ENCODE measurements at places on chromosomes 16 and 17.

GRCh38 chr17:73910821-73911515 lies 266.7 kb upstream of the SDK2 start:
- DNase-seq: no peak

- DNase-seq: peak; percentile 8
Measured at GRCh38 chr17:32266389-32267301, 1.0 kb downstream of the RHBDL3 start.

DNA sequence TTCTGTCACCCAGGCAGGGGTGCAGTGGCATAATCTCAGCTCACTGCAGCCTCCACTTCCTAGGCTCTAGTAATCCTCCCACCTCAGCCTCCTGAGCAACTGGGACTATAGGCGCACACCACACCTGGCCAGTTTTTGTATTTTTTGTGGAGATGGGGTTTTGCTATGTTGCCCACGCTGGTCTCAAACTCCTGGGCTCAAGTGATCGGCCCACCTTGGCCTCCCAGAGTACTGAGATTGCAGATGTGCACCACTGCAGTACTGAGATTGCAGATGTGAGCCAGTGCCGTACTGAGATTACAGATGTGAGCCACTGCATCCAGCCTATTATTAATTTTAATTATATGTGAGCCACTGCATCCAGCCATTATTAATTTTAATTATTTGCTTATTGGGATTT lies 13.8 kb downstream of the CRK start:
- no peak for DNase-seq

GRCh38 chr16:4315186-4316107 lies at the start of gene GLIS2:
TSS of gene GLIS2 (plus strand) at chr16:4316067. CDS start at chr16:4332281, 16,214 bp downstream.
- peak; percentile 35 for DNase-seq

- DNase-seq: no peak
Measured at GRCh38 chr17:71741836-71742235, 379.0 kb upstream of the SOX9 start.

DNA sequence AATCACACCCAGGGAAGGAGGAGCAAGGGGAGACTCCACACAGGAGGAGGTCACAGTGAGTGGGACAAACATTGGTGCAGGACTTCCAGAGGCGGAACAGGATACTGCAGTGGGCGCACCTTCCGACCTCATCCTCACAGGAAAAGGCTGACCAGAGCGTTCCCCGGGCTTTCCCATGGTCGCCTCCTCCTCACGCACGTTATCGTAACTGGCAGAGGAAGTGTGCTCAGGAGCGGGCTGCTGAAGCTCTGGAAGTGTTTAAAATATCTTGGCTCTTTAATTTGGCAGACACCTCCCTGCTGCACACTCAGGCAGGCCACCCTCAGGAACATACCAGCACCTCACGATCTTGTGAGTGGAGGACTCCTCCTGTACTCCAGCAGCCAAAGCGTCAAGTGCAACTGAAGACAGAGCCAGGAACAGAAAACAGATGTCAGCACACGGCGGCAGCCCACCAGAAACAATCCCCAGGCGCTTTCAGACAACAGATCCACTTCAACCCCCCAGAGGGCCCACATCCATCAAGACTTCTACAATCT lies 17.5 kb downstream of the FANCA start:
- no peak for DNase-seq

DNA sequence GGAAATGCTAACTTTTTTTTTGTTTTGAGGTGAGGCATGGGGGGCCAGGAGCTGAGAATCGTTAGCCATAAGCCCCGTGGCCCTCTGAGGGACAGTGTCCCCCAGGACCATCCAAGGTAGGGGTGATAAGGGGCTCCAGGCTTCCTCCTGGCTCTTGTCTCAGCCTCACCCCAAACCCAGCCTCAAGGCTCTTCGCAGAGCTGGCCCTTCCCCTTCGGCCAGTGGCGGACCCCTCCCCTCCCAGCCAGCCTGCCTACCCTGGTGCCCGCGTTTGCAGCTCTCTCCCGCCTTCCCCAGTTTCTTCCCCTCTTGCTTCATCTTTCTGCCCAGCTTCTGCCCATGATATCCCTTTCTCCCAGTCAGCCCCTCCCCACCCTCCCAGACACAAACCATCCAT lies 22.7 kb upstream of the ATP2A3 start:
- DNase-seq: no peak

- DNase-seq: no peak
Measured at GRCh38 chr17:32126325-32126724, 16.0 kb upstream of the RHOT1 start.

DNA sequence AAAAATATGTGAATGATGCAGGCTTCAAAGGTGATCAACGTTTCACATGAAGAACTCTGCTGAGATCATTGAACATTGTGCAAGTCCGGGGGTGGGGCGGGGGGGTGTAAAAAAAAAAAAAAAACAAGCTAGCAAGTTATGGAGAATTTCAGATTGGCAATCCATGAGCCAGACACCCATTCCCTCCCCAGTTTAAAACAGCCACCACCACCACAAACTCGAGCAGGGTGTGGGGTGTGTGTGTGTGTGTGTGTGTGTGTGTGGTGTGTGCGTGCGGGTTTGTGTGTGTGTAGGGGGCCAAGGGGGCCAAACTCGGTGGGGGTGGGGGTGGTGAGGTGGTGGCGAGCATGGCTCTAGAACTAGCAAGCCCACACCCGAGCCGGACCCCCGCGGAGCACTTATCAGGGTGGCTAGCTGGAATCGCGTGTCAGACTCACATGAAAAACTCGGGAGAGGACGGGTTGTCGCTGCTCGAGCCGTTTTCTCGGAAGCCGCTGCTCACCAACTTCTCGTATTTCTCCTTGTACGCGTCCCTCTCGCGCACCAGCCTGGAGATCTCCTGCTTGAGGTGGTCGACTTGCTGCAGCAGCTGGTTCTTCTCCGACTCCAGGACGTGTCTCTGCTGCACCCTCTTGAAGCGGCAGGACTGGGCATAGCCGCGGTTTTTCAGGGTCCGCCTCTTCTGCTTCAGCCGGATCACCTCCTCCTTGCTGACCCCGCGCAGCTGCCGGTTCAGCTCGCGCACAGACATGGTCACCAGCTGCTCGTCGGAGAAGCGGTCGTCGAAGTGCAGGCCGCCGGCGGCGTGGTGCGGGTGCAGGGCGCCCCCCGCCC lies 2.0 kb downstream of the MAF start:
- peak; percentile 22 for DNase-seq

GRCh38 chr17:80107231-80108021 lies 6.0 kb downstream of the GAA start:
- DNase-seq: no peak

DNA sequence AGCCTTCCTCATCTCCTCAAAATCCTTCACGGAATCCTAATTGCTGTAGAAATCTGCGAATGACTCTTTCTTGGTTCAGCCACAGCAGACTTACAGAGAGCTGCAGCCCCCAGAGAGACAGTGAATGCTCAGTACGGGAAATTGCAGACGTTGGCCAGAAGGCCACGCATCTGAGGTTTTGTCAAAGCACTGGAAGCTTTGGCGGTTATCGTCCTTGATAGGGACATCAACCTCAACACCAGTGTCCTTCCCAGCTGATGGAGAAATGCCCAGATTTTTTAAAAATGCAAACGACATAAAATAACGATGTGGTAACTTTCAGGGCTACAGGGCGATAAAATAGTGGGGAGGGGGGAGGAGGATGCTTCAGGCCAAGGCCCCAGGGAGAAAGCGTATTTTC lies 166.6 kb upstream of the CIBAR2 start:
- no peak for DNase-seq

GRCh38 chr17:3626831-3627768 lies 8.9 kb downstream of the SHPK start:
- DNase-seq: no peak

GRCh38 chr17:72077326-72077960 lies 43.4 kb upstream of the SOX9 start:
- no peak for DNase-seq

GRCh38 chr17:34926661-34927060 lies 34.6 kb downstream of the CCT6B start:
- DNase-seq: no peak

DNA sequence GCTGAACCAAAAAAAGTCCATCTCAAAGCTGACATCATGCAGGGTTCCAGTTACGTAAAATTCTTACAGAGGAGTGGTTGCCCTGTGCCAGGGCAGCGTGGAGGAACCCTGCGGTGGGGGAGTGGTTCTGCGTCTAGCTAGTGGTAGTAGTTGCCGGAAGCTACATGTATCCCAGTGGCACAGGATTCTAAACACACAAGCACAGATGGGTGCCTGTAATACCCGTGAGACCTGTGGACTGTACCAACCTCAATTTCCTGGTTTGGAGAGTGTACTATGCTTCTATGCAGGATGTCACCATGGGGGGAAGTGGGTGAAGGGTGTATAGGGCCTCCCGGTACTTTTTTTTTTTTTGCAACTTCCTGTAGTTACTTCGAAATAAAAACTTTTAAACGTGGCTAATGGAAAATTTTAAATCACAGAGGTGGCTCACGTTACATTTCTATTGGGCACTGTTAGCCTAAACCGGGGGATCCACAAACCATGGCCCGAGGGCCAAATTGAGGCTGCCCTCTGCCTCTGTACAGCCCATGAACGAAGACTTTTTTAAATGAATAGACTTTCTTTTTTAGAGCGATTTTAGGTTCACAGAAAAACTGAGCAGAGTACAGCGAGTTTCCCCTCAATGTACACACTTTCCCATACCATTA lies 38.5 kb downstream of the TBC1D16 start:
- peak; percentile 63 for DNase-seq

All from stimulated activated CD8-positive, alpha-beta memory T cell treated with anti-CD3 and anti-CD28 coated beads, Interleukin-7, amount 100 ng/mL, for 4 hours (primary cell).